ENCODE measurements at places on chromosomes 6 and 20.

DNA sequence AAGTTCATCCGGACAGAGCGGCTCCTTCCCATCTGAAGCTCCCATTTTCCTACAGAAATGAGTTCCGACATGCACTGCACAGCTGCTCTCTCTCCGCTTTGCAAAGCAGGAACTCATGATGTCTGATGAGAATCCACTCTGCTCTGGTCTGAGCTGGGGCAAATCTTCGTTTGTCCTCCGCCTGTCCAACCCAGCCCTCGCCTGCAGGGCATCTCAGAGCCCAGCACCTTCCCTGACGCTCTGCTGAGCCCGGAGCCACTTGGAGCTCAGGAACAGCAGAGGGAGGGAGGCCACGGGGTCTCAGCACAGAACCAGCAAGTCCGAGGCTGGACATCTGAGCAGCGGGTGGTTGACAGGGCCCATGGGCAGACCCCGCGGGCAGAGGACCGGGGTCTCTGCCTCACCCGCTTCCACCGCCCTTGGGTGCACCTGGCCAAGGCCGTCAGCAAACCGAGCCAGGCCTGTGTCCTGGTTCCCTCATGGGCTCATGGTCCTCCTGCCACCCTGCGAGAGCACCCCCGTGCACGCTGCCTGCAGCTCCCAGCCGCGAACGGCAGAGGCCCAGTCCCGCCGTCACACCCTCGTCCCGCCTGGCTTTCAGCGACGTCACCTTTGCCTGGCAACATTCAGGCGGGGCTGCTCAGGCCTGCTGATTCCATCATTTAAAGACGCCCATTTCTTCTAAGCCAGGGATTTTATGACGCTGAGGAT is 78.5 kb upstream of the BHLHE23 start:
- DNase-seq, result no peak

- peak; percentile 34 for DNase-seq
Measured at GRCh38 chr20:62203378-62204030, 16.6 kb downstream of the HRH3 start.

GRCh38 chr20:22679197-22679596 is 94.8 kb upstream of the FOXA2 start:
- DNase-seq, result no peak

GRCh38 chr20:63626424-63627128 is at the start of gene GMEB2:
Gene GMEB2 (minus strand): TSS chr20:63627101. CDS start chr20:63619397, 7,704 bp downstream.
- peak; percentile 69 for DNase-seq

- DNase-seq, result no peak
Measured at GRCh38 chr6:159464816-159465215, 228.2 kb downstream of the SOD2 start.

GRCh38 chr6:160278311-160278710 is 19.7 kb upstream of the SLC22A2 start:
- DNase-seq, result no peak

- no peak for DNase-seq
Measured at GRCh38 chr20:11255860-11256259, 582.1 kb upstream of the JAG1 start.

DNA sequence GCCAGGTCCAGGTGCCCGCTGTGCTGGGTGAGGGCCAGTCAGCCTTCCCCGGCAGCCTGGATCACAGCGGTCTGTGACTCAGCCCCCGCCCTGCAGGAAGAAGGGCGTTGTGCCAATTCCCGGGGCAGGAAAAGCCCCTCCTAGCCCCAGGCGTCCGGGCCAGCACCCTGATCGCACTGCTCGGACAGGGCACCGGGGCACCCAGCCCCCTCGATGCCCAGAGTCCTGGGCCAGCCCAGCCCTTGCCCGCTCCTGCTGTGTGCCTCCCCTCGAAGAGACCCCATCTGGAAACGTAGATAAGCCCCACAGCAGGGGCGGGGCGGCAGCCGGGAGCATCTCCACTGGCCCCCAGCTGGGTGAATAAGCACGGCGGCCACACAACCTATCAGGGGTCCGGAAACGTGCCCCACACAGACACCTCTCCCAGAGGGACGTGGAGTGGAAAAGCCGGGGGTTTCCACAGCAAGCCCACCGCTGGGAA is 9.9 kb downstream of the LAMA5 start:
- peak; percentile 74 for DNase-seq

GRCh38 chr20:29300579-29301551 is 1956.6 kb upstream of the DEFB115 start:
- DNase-seq, result no peak

- no peak for DNase-seq
Measured at GRCh38 chr6:150549007-150549406, 50.7 kb upstream of the PLEKHG1 start.

- no peak for DNase-seq
Measured at GRCh38 chr6:5012519-5012918, 8.7 kb upstream of the RPP40 start.

DNA sequence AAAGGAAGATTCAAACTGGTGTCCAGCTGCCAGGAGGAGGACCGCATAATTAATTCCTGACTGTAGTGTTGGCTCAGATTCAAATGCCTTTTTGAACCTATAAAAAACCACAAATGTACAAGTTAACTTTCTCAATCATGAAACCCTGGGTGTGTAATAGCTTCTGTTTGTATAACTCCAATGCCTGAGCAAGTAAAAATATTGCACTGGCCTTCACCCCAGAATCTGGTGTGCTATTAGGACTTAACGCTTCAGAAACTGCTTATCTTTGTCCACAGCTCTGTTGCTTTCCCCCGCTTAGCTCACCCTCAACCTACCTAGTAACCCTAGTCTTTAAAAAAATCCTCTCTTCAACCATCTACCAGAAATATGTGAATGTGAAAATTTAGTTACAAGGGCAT is 119.1 kb upstream of the MAP7 start:
- peak; percentile 98 for DNase-seq

DNA sequence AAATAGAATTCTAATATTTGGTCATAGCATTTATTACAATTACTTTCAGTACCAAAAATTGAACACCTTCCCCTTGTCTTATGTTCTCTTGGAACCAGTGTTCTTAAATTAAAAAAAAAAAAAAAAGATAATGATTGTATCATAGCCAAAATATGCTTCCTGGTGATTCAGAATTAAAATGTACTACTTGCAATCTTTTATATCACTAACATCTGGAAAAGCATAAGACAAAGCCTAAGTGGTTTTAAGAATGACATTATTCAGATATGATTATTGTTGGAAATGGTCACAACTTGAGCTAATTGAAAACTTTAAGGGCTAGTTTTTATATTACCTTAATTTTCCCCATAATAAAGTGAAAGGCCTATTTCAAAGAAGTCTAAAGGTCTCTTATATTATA is 493.3 kb upstream of the MARCKS start:
- DNase-seq, result no peak

- DNase-seq, result no peak
Measured at GRCh38 chr6:14974792-14975470, 270.9 kb upstream of the JARID2 start.

DNA sequence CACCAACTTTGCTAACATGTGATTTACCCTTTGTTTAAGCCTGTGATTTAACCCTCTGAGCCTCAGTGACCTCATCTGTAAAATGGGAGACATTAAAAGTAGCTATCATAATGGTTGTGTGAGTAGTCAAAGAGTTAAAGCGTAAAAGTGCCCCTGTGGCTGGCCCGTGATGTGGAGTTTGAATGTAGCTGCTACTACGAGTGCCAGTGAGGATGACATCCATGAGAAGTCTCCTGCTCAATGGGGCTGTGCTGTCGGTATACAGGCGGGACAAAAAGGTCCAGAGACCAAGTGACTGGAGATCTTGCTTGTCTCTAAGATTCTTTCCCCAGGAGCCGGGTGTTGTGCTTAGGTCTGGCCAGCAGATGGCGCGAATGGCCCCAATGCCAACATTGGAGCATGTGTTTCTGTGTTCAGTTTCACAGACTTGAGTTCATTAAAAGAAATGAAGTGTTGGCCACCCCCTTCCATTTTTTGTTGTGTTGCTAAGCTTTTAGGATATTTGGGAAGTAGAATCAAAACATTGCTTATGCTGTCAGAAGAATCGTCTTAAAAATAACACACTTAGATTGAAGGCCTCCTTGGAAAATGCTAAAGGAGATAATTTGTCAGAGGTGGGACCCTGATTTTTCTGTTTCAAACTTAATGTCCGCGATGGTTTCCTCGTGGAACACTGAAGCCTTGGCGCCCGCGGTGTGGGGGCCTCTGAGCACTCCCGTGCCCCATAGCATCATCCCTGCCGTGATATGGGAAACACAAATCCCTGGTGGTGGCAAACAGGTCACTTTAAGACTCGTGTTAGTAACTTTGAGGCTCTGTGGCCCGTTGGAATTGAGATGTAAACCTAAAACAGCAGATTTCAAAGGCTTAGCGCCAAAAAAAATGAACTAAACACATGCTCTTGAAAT is 9.3 kb upstream of the RBM38 start:
- DNase-seq, result peak; percentile 84

DNA sequence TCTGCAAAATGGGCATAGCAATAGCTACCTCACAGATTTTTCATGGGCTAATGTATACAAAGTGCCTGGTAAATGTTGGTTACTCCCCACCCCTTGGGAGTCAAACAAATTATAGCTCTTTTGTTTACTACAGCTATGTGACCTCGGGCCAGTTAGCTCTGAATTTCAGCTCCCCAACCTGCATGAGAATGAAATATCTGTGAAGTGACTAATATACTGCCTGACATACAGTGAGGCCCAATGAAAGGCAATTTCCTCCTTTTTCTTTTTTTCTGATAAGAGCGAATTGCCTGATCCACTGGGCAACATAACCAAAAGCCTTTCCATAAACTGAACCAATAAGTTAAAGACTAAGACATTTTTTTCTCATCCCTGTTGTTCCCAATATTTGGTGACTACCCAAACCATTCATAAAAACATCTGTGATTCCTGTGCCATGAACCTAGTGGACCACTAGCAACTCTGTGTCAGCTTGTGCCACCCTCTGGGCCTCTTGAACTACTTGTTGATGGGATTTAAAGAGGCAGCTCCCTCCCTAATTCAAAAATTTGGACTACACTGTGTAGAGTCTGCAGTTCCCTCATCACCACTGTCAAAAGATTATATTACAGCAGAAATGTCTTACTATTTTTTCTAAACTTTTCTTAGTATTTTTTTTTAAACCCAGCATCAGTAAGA is 91.9 kb upstream of the TMEM30A start:
- peak; percentile 75 for DNase-seq

DNA sequence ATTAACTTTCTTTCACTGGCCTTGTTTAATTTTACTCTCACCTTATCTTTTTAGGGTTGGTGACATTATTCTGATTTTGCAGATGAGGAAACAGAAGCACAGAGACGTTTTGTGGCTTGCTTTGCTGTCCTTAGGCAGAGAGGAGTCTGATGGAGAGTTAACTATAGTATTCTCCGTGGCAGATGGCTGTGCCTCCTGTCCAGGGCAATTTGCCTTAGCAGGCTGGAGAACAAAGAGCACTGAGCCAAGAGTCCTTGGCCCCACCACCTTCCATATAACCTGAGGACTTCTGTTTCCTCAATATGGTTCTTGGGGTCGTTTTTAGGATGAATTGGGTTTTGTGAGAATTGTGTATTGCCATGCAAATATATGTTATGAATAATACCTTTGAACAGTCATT is 71.4 kb upstream of the BACH2 start:
- no peak for DNase-seq

- DNase-seq, result no peak
Measured at GRCh38 chr6:2760882-2761842, 4.0 kb upstream of the WRNIP1 start.

DNA sequence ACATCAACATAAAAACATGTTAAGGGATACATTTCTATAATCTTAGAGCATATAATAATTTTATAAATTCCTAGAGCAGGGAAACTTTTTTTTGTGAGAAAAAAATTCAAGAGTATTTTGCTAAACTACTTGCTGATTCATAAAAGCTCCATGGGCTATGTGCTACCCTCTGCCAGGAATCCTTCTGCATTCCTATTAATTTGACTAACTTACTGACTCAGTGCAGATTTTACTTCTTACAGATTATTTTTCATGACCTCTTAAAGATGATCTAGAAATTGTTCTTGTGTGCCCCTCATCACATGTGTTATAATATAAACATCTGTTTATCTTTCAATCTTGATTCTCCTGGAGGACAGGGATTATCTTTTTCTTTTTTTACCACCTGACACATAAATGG is 5.7 kb downstream of the VTA1 start:
- DNase-seq, result peak; percentile 72

- no peak for DNase-seq
Measured at GRCh38 chr6:142055219-142055618, 77.5 kb upstream of the GJE1 start.

DNA sequence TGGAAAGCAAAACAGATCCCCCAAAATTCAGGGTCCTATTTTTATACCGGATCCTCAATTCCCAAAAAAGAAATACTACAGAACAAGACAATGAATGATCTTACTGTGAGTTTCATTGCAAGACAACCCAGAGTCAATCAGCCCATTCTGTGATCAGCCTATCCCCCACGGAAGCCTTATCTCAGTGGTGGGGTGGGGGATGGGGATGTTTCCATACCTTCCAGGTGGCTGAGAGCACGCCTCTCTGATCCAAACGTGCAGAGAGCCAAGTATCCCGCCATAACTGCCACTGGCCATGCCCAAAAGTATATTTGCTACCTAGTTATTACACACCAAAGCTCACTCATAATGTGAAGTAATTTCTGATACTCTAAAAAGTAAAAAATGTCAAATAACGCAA is 15.1 kb downstream of the WFDC2 start:
- no peak for DNase-seq

GRCh38 chr6:5234874-5235273 is 25.9 kb downstream of the LYRM4 start:
- DNase-seq, result no peak

DNA sequence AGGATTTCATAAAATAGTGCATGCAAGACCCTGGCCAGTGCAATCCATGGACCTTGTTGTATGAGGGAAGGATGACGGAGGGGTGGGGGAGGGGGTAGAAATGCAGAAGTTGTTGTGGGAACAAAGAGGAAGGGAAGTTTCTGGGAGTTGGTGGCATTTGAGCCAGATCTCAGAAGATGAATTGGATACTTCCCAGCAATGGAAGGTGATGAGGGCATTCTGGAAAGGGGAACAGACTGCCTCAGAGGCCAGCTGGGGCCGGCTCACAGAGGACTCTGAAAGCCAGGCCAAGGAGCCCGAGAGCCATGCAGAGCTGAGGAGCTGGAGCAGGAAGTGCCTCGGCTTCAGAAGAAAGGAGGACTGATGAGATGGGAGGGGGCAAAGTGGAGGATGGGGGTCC is 2.7 kb downstream of the TMEM74B start:
- no peak for DNase-seq

GRCh38 chr6:8750627-8751026 is 315.3 kb upstream of the SLC35B3 start:
- no peak for DNase-seq

- DNase-seq, result peak; percentile 39
Measured at GRCh38 chr6:32046450-32047083, 8.4 kb downstream of the CYP21A2 start.

GRCh38 chr6:142195862-142196541 is 48.9 kb downstream of the VTA1 start:
- DNase-seq, result peak; percentile 25

- DNase-seq, result no peak
Measured at GRCh38 chr6:158778005-158778527, 41.1 kb downstream of the EZR start.

All from choroid plexus epithelial cell (primary cell).